ENCODE measurements at places on chromosomes 7 and 10.

- DNase-seq: no peak
Observed at GRCh38 chr7:148674689-148675088, 24.0 kb upstream of the CUL1 start.

- DNase-seq: no peak
Observed at GRCh38 chr7:40509287-40509996, 374.6 kb downstream of the SUGCT start.

- DNase-seq: no peak
Observed at GRCh38 chr10:107427016-107427415, 262.5 kb upstream of the SORCS1 start.

- no peak for DNase-seq
Observed at GRCh38 chr10:131670341-131670740, 230.5 kb upstream of the PPP2R2D start.

DNA sequence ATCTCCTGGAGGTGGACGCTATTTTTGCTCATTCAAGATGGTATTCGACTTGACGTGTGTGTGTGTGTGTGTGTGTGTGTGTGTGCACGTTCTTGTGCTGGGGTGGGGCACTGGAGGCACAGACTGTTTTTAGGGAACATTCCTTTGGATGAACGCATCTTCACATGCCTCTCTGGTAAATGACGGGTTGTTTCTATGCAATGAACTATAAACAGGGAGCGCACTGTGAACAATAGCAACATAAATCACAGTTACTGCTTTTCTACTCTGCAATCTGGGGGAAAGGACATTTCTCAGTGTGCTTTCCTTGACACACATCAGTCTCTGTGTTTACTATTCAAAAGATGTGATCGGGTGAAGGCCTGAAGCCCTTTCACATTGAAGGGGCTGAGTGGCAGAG lies 120.1 kb upstream of the PITRM1 start:
- DNase-seq: no peak

- DNase-seq: no peak
Observed at GRCh38 chr7:141416650-141417270, 134.4 kb upstream of the AGK start.

- no peak for DNase-seq
Observed at GRCh38 chr7:90657481-90657880, 61.4 kb downstream of the CDK14 start.

- no peak for DNase-seq
Observed at GRCh38 chr7:17490825-17491224, 192.4 kb downstream of the AHR start.

- DNase-seq: no peak
Observed at GRCh38 chr10:20963721-20964595, 66.8 kb upstream of the NEBL start.

- DNase-seq: peak; percentile 20
Observed at GRCh38 chr10:93357680-93358079, 124.5 kb downstream of the MYOF start.

GRCh38 chr10:31140716-31141115 lies 109.1 kb upstream of the ZNF438 start:
- no peak for DNase-seq

DNA sequence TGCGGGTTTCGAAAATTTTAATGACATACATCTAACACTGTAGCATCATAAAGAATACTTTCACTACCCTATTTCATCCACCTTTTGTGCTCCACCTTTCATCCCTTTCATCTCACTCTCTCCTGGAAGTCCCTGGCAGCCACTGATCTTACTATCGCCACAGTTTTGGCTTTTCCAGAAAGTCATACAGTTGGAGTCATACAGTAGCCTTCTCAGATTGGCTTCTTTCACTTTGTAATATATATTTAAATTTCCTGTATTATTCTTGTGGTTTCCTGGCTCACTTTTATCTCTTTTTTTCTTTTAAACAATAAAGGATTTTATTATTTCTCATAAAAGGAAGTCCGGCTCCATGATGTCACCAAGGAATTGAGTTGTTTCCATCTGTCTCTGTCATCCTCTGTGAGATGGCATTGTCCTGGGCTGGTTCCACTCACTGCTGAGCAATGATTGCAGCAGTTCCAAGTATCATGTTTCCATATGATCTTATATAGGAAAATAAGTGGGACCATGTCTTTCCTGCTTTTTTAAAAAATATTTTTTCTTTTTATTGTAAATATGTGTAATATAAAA lies 626.3 kb downstream of the POM121L12 start:
- no peak for DNase-seq

DNA sequence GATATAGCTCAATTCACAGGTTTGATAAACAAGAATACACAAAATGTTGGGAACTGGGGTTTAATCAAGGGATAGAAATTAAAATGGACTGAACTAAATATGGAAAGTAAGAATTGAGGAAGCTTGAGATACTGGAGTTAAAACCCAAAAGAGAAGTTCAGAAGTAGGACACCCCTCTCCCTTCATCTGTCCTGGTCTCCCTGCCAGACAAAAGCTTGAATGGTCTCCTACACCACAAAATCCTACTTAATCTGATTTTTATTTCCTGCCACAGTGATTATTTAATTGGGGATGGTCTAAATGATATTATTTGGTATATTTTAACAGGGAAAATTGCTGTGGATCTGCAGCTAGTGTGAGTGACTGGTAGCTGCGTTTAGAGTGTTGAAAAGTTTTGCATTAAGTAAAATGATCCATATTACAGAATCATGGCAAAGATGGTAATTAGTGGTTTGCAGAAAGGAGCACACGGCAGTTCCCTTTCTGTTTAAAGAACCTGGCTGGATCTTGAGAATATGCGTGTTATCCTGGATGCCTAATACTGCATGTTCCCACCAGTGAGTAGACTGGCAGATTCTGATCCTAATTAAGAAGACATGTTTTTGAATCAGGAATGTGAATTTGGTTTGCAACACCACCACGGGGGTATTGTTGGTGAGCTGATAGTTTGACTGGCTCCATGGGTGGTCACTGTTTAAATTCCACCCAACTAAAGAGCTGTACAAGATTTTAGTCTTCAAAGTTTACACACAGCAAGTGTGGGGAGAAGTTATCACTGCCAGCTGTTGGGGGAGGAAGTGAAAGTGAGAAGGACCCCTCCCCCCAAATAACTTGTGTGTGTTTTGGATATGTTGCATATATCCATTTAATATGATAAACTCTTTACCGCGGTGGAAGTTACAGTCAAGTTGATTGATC lies 5.5 kb downstream of the RBM20 start:
- no peak for DNase-seq

GRCh38 chr7:96178581-96178980 lies 143.3 kb downstream of the SLC25A13 start:
- no peak for DNase-seq

DNA sequence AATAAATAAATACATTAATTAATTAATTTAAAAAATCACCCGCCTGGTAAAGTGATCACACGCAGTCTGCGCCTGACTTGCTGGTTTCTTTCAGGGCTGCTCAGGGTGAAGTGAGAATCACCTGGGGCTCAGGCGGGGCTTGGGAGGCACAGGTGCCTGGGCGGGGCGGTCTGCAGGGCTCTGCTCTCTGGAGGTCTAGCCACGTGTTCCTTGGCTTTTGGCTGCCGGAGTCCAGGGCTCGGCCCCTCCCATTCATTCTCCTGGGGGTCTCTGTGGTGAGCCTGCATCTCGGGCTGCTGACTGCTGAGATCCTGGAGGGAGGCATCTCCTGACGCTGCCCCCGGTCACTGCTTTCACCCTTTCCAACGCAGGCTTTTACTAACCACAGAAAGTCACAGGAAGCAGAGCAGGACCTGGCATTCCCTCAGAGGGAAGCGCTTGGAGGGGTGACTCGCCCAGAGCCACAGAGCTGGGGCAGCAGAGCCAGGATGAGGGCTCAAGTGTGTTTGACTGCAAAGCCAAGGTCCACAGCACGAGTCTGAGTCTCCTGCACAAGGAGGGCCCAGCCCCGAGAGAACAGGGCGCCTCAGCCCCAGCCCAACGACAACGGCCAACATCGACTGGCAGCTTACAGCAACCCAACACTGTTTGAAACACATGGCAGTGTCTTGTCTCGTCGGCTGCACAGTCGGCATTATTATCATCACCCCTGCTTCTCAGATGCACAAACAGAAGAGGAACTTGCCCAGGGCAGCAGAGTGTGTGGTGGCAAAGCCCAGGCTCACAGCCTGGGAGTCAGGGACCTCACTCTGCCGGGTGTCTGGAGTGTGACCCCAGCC lies 22.4 kb upstream of the MNX1 start:
- no peak for DNase-seq

DNA sequence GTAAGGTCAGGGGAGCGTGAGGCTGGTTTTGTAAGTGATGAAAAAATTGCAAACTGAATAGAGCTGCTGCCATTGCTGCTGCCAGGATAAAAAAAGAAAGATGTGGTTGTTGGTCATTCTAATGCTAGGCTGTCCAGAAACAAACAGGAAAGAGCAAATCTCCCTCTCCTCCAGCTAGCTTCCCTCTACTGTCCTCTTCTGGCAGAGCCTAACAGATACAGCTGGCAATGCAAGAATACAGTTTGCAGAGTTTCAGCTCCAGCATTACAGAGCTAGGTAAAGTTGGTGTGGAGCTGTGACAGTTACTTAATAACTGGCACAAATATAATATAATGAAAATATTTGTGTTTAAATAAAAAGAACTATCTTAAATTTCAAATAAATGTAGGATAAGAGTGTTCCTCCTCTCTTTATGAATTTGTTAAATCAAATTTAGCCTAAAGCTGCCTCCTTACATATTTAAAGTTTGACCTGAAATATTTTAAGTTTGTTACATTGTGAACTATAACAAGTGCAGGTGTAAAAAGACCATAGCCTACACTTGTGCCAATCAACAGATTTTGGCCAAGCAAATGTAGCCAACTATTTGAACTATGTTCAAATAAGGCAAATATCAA lies 407.7 kb downstream of the SH2D4B start:
- DNase-seq: no peak

GRCh38 chr7:128155100-128155740 lies 85.9 kb upstream of the LEP start:
- no peak for DNase-seq

GRCh38 chr7:120740348-120740747 lies 117.6 kb downstream of the TSPAN12 start:
- no peak for DNase-seq

DNA sequence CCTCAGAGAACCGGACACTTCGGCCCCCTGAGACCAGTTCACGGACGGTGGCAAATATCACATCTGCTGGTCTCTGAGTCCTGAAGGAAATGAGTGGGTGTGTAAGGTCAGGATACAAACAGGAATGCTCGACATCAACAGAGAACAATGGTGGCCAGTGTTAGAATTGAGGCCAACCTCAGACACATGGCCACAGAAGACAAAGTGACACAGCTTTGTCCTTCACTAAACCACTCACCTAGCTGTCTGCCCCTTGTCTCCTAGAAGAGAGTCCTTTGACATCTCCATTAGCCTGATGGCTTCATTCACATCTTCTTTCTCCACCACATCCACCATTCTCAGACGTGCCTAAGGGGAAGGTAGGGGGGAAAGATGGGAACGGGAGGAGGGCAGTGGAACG lies 4.3 kb downstream of the COPS6 start:
- no peak for DNase-seq

GRCh38 chr7:157612009-157612663 lies 275.3 kb downstream of the DNAJB6 start:
- no peak for DNase-seq

DNA sequence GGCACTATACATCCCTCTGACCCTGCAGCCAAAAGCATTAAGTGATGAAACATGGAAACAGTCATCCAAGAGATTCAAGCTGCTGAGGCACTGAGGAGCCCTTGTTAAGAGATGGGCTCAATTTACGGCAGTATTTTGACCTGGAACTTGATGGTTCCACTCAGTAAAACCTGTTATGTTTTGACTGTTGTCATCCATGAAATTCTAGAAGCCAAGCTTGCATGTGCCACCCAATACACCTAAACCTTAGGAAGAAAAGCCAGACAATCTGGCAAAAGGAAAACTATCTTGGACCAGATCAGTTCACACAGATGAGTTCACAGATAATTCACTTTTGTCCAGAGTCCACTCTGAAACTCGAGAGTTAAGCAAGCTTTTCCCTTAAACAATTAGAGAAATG lies 53.2 kb downstream of the ICA1 start:
- DNase-seq: no peak

DNA sequence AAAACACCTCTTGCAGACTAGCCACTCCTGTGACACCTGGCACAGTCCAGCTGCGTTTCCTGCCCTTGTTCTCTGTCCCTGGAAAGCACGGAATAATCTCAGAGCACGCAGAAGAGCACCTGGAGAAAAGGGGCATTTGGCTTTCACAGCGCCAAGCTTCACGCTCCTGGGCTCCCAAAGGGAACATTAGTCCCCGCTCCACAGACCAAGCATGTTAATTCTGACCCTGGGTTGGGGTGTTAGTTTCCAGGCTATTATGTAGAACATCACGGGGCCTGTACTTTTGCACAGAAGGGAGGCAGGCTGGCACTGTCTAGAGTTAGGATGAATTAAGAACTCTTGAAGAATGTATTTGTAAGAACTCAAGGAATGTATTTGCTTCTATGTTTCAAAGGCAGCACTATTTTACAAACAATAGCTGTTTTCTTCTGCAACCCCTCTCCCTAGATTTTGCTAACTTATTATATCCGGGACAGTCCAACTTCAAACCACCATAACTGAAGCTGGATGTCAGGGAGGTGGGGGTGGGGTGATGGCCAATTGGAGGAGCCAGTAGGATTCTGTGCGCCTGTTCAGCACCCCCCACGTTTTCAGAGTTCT lies 62.2 kb upstream of the TRIM8 start:
- DNase-seq: no peak

DNA sequence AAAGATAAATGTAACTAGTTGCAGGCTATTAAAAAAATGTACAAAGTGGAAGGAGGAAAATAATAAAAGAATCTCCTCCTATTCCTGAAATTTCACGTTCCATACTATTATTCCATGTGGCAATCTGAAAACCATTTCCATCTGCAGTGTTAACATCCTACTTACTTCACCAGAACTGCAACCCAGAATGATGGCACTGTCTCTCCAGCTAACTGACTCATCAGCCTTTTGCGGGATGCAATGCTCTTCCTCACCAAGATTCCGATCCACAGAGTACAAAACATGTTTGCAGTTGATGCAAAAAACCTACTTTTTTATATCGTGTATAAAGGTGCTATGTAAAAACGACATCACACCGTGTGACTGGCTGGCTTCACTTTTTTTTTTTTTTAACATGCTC lies 50.8 kb downstream of the ESYT2 start:
- DNase-seq: no peak

DNA sequence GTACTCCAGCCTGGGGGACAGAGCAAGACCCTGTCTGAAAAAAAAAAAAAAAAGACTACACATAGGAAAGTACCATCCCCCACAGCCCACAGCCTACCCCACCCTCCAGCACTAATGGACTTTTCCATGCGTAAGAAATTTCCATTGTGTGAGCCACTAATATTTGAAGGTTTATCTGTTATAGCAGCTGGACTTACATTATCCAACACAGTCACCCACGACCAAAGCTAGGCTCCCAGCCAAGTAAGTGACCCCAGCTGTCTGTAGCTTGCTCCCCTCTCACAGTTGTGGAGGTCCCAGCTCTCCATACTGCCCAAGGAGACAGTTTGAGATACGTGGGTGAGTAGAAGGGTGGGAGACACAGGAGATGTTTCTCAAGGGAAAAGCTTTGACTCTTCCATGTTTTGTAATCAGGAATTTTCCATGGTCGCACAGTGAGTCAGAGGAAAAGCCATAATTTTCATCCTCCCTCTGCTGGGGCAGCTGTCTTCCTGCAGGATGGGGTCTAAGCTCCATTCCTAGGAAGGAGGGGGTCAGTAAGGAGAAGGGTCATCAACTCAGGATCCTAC lies 57.4 kb downstream of the CAV1 start:
- no peak for DNase-seq

All from CD4-positive, alpha-beta T cell treated with Interleukin-6 at 100 ng/mL for 8 hours (primary cell).